ENCODE measurements at places on chromosomes 2 and 18.

DNA sequence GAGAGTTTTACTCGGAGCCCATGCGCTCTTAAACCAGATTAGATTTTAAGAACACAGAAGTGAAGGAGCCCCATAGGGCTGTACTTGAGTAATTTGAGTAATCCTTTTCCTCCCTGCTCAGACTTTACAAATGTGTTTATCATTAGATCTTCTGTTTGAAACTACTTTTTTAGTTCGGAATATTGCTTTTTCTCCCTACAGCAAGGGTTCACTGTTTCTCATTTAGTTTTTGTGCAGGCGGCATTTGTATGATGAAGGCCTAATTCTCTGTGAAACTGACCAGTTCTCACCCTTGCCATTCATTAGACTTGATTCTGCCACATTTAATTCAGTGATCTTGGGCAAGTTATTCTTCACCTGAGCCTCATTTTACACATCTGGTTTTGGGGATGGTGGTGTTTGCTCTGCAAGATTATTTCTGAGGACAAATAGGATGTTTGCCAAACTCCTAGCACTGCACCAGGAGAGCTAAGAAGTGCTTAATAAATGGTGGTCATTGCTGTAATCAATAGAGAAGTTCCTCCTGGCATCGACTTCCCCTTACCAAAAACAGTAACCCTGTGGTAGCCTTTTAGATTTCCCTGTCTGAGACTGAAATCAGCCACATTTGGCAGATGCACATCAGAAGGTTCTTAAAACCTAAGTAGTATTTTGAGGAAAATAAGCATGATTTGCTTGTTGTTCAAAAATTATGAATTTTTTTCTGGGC is 2.2 kb downstream of the B3GNT2 start:
- no peak for DNase-seq

DNA sequence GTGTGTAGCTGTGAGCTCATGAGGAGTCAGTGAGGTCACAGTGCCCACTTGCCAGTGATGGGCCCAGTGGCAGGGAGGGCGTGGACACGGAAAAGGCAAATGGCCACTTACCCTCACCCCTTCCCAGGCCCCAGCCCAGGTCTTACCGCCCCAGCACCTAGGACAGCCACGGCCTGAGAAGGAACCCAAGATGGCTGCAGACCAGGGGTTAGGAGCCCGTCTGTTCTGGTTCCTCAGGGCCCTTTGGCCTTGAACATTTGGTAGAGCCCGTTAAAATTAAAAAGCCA is 74.1 kb downstream of the EMX1 start:
- peak; percentile 12 for DNase-seq

GRCh38 chr2:71610671-71611070 is 157.3 kb downstream of the DYSF start:
- peak; percentile 9 for DNase-seq

DNA sequence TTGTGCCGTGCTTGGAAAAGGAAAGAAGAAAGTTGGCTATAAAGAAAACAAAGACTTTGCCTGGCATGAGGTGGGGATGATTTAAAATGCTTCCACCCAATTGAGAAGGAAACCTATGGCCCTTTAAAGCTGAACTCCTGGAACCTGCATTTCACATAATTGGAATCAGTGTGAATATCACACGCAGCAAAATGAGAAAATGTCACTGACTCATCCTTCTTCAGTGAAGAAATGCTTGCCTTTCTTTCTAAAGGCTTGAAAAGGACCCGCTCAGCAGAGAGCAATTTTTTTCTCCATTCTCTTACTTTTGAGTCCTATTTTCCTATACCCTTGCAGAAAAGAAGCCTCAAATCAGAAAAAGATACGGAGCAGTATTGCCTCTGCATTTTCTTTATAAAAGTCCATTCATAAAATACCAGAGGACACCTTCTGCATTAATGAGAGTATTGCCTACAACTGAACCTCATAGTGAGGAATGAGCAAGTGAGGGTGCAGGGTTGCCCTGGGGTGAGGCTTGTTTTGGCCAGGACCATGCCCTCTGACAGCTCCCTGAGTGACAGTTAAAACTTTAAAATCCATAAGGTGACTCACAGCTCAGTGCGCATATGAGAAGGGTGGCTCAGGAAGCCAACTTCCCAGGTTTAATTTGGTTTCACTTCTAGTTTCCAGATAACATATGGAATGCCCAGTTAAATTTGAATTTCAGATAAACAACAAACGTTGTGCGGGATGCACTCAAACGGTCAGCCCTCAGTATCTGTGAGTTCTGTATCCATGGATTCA is 191.9 kb upstream of the GYPC start:
- DNase-seq = no peak

- peak; percentile 69 for DNase-seq
Measured at GRCh38 chr2:23524261-23524706, 139.3 kb downstream of the KLHL29 start.

- DNase-seq = no peak
Measured at GRCh38 chr18:79460481-79461300, 65.0 kb downstream of the NFATC1 start.

DNA sequence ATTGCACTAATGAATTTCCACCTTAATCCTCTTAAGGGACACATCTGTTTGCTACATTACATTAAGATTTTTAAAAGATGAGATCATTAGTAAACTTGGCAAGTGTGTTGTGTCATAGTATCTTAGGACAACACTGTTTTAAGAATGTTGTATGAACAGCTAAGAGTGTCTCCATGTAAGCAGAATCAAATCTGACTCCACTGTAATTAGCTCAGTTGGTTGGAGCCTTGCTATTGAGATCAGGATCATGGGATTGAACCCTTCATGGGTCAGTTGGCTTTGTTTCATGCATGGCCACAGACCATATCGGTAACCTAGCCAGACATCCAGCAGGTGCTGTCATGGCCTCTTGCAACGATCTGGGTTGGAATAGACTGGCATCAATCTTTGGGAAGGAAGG is 5.2 kb downstream of the FHOD3 start:
- DNase-seq = no peak

DNA sequence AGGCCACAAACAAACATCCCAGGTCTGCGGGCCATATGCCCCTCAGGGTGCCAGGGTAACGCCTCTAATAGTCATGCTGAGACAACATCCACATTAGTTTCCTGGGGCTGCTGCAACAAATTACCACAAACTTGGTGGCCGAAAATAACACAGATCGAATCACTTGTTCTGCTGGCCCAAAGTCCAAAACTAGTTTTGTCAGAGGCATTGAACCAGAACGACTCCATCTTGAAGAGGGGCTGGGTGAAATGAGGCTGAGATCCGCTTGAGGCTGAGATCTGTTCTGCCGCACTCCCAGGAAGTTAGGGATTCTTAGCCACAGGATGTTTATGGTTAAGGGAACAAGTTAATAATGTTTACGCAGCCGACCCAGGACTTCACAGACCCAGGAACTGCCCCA is 66.7 kb downstream of the COPS8 start:
- no peak for DNase-seq

GRCh38 chr2:174023591-174024523 is 58.7 kb upstream of the SP3 start:
- no peak for DNase-seq

Data from ovary (tissue), 10 donors.